NCI-H2081 treated with DMSO at 0.1 percent for 48 hours (cell line): ENCODE measurements at places on chromosomes 2 and 18.

DNA sequence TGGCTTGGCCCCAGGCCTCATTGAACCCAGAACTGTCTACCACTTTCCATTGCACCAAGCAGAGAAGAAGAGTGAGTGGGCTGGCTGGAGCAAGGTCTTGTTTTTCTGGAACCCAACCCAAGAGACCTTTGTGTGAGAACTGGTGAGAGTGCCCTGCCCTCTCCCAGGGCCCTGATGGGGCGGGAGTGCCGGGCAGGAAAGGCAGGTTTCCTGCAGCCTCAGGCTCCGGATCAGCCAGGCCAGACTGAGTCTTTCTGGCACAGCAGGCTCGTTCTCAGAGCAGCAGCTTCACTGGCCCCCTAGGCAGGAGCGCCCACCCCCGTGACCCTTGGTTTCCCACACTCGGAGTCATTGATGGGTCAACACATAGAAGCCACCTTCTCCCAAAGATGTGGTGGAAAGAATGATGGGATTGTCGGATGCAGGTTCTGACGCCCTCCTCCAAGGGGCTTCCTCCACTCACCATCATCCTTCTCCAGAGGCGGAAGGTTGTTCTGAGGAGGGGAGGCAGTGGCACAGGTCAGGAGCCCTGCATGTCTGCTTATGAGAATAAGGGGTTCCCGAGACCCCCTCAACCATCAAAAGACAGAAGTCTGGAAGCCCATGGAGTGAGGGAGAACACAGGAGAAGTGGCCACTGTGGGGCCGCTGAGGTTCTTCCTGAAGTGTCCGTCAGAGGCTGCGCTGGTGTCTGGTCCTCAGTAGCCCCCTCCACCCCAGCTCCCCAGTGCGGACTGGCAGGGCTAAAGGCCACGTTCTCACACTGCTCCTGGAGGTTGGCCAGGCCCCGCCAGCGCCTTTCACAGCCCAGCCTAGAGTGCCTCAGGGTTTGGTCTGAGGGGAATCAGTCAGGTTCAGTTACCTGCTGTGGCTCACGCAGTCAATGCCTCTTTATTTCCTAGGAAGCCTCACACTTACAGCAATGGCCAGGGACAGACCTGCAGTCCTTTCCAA, 62.8 kb upstream of the LAPTM4A start:
- no peak for DNase-seq

DNA sequence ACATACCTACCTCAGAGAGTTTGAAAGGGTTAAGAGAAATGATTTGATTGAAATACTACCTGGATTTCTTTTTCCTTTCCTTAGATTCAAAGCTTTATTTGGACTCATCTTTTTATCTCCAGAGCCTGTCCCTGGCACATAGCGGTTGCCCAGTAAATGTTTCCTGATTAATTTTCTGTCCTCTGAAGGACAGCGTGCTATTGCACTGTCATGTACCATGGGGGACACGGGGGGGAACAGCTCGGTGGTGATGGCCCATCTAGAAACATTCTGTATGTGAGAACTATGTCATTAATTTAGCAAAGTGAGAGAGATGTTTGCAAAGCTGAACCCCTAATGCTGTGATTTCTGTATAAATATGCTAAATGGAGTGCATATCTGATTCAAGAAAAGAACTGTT, 26.4 kb upstream of the CABYR start:
- no peak for DNase-seq

- no peak for DNase-seq
Observed at GRCh38 chr2:15634846-15635490, 43.3 kb downstream of the DDX1 start.

GRCh38 chr2:20596193-20596972, 54.5 kb downstream of the HS1BP3 start:
- no peak for DNase-seq

- no peak for DNase-seq
Observed at GRCh38 chr2:55164534-55165480, 67.3 kb downstream of the CLHC1 start.

GRCh38 chr2:186645999-186646398, 47.9 kb upstream of the FAM171B start:
- no peak for DNase-seq

GRCh38 chr2:209526561-209526960, 102.7 kb downstream of the MAP2 start:
- DNase-seq = no peak

DNA sequence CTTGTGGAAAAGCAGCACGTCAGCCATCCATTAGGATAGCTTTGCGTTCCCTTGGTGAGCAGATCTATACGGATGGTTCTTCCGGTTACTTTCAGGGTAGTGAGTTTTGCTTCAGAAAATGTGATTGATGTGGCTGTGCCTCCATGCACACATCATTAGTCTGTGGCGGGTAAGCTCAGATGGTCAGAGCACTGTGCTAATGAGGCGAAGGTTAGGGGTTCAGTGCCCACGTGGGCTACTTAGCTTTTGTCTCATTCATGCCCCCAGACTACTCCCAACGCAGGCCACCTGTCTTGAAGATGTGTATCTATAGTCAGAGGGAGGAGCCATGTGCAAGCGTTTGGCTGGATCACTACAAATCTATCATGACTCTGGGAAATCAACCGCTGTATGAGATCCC, 322.8 kb upstream of the POU3F3 start:
- no peak for DNase-seq

- no peak for DNase-seq
Observed at GRCh38 chr2:88626171-88627054, 851 bp downstream of the EIF2AK3 start.

DNA sequence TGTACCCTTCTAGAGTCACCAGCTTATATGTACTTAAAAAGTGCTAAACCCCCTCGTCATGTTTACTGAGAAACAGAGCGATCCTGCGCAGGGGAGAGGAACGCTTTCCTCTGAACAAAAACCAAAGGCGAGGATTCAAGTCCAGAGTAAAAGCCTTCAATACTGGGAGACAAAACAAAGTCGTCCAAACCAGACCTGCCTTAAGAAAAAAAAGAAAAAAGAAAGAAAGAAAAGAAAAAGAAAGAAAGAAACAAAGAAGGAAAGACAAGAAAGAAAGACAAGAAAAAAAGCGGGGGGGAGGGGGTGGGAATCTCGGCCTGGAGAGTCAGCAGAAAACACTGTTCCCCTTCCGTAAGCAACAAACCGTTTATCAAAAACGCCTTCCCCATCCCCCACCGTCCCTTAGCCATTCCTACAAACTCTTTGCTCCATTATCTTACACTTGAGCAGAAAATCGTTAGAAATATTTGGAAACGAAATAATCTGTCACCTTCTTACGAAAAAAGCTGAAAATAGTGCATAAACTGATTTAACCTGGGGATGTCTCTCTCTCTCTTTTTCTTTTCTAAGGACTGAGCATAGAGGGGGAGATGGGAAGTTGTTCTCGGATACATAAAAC, 3.3 kb downstream of the PTGR3 start:
- DNase-seq = no peak

GRCh38 chr18:22459491-22459890, 41.8 kb upstream of the CTAGE1 start:
- no peak for DNase-seq

DNA sequence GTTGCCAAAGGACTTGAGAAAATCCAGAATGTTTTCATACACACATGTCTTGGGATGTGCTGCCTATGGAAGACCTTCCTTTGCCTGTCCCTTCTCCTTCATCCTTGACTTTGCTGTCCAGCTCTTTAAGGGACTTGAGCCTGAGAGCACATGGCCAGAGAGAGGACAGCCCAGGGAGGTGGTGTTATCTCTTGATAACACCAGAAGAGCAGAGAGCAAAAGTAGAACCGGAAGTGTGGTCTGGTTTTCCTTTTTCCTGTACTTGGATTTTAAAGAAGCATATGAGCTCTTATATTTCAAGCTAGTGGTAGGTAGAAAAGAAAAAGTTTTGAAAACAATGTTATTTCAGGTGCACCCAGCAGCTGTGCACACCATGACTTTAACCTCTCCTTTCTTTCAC, 94.1 kb upstream of the ZNF532 start:
- DNase-seq = no peak

- DNase-seq = no peak
Observed at GRCh38 chr2:78999406-78999805, 26.1 kb upstream of the REG3G start.

DNA sequence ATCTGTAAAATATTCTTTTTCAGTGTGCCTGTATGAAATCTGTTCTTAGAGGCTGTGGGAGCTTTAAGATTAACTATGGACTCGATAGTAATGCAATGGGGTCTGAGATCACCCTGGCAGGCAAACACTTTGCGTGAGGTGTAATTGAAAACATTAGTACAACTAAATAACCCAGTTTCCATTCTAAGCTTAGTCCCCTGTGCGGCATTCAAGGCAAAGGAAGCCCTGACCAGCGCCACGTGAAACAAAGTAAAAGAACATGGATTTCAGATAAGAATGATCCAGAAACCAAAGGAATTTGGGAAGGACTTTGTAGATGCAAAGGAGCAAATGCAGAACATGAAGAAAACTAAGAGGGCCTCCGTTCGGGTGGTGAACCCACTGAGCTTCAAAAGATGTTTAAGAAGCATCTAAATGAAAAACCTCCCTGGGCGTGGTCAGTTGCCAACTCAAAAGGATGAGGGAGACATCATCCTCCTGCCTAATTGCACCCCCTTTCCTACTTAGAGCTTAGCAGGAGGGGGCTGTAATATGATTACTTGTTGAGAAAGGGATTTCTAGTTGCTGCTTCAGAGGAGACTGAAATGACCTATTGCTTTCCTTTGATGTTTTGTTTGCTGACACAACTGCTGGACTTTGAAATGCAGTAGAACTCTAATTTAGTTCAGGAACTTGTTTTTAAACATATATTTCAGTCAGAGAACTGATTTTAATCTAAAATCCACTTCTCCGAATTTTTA, 7.9 kb upstream of the CETN1 start:
- no peak for DNase-seq

DNA sequence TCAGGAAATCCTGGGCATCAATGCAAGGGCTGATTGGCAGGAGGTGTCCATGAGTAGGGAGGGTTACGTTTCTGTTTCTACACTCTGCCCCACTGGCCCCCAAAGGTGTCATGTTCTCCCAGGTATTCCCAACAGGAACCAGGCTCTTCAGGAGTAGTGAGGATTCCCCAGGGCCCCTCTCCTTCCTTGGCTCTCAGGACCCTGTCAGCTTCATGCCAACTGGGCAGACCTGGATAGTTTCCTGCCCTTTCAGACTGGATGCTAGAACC, 480.6 kb upstream of the HS6ST1 start:
- DNase-seq = no peak

DNA sequence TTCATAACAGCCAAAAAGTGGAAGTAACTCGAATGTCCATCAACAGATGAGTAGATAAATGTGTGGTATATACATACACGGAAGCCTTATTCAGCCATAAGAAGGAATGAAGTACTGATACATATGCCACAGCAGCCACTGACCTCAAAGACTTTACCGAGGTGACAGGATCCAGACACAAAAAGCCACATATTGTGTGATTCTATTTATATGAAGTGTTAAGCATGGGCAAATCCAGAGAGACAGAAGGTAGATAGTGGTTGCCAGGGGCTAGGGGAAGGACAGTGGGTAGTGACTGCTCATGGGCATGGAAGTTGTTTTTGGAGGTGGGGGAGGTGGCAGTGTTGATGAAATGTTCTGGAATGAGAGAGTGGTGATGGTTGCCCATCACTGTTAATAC, 33.9 kb downstream of the ZAP70 start:
- DNase-seq = no peak

- DNase-seq = no peak
Observed at GRCh38 chr2:64910972-64911433, 78.2 kb upstream of the SLC1A4 start.

DNA sequence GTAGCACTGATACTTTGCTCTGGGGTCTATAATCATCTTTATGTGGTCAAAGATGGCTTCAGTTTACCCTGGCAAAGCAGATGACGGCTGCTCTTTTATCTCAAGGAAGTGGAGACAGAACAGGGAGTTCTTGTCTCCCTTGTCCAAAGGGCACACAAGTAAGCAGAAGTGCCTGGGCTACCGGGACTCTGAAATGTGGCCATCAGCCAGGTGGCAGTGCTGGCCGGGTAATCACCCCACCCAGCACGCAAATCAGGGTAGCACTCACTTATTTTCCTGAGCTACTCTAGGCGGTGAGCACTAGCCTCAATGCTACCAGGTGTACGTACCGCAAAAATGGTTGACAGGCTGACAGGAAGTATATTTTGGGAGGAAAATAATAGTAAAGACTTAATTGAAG, 119.7 kb upstream of the ETAA1 start:
- no peak for DNase-seq

DNA sequence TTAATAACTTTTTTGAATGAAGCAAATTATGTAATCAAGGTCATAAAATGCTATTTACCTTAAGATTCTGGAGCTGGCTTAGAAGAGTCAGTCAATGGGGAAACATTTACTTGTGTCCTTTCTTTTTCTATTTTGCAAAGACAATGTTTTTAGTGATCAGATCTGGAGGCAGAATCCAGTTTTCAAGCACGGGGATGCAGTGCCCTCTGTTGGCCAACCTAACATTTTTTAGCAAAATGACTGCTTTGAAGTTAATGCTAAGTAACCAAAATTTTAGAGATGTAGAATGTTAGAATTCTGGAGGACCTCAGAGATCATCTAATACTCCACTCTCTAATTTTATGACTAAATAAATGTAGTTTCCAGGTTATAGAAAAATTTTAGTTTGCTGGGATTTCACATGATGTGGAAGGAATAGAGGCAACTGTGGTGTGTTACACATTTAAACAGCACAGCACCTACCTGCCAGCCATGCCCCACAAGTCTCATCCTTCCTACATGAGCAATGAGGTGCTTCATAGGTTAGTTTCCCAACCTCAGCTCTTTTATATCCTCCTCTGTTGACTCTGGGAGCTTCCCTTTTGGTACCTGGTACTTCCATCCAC, 23.6 kb upstream of the SLC9A4 start:
- no peak for DNase-seq

DNA sequence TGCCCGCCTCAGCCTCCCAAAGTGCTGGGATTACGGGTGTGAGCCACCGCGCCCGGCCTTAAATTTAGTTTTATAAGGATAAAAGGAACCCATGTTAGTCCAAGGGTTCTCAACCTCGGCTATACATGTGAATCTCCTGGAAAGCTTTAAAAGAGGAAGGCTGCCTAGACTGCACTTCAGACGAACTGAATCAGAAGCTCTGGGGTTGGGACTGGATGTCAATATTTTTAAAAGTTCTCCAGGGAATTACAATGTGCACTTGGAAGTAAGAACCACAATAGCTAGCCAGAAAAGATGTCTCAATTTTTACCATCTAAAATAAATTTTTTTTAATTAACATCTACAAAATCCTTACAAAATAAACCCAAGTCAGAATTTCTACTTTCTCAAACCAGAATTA, 10.1 kb downstream of the LMAN2L start:
- DNase-seq = no peak

GRCh38 chr2:203533676-203534591, 1.2 kb downstream of the RAPH1 start:
- no peak for DNase-seq

DNA sequence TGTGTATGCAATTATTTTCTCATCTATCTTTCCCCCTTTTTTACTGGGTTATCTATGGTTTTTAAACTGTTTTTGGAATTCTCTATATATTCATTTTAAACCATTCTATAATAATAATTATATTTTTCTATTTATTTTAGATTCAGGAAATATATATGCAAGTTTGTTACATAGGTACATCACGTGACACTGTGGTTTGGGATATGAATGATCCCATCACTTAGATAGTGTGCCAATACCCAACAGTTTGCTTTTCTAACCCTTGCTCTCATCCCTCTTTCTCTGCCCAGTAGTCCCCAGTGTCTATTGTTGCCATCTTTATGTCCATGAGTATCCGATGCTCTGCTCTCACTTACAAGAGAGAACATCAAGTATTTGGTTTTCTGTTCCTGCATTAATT, 65.8 kb upstream of the SPHKAP start:
- DNase-seq = no peak
